WERI-Rb-1 (cell line): ENCODE measurements at places on chromosomes 16 and 17.

GRCh38 chr16:66207883-66208265 is 158.6 kb upstream of the CDH5 start:
- no peak for DNase-seq

DNA sequence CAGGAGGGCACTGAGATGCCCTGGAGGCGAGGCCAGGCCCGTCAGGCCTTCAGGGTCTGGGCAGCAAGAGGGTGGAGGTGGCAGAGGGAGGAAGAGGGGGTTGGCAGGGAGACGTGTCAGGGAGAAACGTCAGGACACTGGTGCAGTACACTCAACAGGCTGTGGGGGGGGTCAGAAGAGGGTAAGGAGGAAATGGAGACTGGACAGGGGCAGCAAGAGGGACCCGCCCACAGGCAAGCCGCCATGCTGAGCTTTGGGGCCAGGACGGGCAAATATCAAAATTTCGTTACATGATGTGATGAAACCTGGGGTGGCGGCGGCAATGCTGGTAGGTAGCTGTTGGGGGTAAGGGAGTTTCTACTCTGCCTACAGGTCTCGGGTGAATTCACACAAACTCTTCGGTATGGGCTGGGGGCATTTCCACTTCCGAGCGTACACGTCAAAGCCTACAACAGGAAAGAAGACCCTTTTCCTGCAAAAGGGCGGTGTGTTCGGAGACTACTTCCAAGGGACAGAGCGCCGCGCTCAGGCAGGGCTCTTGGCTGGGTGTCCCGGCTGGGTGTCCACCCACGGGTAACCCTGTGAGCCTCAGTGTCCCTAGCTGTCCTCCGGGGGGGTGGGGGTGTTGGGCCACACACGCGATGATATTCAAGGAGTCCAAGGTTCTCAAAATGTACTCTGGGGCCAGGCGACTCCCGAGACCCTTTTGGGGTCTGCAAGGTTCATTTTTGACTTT is 43.3 kb upstream of the ATP2A3 start:
- DNase-seq = no peak

- no peak for DNase-seq
These were observed 1.2 kb downstream of the PTX4 start for GRCh38 chr16:1487395-1488053.

DNA sequence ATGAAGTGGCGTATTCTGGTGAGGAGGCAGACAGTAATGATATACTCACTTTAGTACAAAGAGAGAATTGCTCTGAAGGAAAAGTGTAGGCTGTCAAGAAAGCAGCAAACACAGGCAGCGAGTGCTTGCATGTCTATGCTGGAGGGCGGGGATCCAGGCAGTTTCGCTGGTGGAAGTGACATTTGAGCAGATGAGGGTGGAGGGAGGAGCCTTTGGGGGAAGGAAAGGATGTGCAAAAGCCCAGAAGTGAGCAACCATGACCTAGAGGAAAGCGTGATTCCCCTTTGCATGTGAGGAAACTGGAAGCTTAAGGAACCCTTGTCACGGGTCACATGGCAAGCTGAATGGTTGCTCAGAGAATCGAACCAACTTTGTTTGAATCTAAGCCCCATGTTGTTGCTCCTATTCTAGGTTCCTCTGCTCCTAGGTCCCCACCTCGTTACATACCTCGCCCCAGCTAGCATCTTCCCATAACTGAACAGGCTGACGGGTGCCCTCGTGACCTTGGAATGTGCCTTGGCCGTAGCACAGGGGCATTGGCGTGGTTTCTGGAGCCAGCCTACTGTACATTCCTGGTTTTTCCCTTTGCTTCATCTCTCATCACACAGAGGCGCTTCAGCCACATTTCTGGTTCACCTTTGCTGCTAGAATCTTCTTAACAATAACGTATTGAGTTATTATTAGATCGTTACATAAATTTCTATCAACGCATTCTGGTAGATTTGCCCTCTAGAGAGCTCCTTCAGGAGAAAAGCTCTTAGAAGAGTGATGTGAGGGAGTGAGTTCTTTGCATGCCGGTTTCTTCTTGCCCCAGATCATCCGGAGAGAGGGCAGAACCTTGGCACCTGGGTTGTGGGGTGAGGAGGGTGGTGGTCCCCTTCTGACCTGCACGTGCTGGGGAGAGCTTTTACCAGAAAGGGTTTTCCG is 191.8 kb downstream of the SNX29 start:
- DNase-seq = no peak

DNA sequence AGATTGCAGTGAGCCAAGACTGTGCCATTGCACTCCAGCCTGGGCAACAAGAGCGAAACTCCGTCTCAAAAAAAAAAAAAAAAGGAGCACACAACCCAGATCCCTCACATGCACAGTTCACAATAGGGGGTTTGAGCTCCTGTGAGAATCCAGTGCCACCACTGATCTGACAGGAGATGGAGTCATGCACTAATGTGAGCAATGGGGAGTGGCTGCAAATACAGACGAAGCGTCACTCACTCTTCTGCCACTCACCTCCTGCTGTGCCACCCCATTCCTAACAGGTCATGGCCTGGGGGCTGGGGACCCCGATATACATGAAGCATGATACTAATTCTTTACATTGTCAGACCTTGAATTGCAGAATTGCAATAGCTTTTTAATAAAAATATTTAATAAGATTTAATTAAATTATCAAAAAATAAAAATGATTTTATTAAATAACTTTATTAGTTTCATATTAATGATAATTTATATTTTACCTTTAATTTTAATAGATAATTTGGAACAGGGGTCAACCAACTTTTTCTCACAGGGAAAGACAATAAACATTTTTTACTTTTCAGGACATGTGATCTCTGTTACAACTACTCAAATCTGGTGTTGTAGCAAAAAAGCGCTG is 171.4 kb downstream of the COPRS start:
- no peak for DNase-seq

DNA sequence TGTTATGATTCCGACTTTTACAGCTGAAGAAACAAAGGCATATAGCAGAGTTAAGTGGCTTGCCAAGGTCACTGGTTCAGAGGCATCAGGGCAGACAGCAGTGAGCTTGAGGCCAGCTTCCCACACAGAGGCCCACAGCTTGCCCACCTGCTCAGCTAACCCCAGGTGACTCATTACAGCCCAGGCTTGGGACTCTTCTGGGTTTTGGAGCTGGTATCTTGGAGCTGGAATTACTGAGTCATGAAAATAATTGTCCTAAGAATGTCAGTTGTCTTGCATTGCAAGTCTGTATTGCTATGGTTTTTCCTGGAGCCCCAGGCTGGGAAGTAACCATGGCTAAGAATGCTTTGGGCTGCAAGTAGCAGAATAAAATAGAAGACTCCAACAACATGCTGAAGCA is 32.4 kb upstream of the IRX3 start:
- DNase-seq = no peak

DNA sequence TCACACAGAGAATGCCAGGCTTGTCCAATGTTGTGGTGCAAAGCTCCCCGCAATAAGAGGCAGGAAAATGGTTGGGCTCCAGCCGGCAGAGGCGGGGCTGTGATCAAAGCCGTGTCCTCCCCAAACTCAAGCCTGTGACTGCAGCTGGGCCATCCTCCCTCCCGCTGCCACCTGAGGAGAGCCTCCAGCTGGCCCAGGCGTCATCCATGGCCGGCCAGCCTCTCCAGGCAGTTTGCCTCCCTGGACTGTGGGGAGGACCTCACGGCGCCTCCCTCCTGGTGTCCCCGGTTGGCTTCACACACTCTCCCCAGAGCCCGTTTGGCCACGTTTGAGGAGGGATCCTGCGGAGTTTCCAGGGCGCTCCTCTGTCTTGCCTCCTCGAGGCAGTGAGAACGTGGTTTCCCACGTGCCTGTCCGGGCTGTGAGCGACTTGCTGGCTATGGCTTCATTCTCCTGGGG is 134.1 kb downstream of the IRF8 start:
- peak; percentile 18 for DNase-seq

GRCh38 chr16:21643785-21644184 is 8.6 kb downstream of the IGSF6 start:
- no peak for DNase-seq
